ENCODE measurements at places on chromosomes 16 and 17. TPM values are rescaled to one million over a fixed set of nuclear protein-coding genes. Genes with fewer than 3 reads are reported as not detected.

DNA sequence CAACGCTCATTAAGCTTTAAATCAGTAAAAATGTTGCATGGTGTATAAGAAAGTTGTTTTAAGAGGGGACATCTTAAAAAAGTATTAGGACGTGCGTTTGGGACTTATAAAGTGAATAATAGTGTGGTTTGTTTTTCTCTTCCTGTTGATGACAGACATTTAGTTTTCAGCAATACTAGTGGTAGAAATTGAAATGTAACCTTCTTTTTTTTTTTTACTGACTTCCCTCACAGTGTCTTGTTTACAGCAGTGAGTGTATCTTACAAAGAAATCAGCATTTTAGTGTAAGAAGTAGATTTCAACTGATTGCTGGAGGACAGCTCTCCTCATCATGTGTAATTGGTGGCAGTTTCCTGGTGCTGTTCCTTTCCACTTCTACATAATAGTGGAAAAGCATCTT lies 39.6 kb downstream of the CYLD start:
- no peak for DNase-seq
- no peak overlapping the region for H3K27ac ChIP-seq
- no peaks in the 10 kb centered on the region for H3K4me1 ChIP-seq
- no peak overlapping the region for H3K4me3 ChIP-seq
- no peaks in the 10 kb centered on the region for H3K27me3 ChIP-seq

- H3K4me1 ChIP-seq = no peaks in the 10 kb centered on the region
- no peak for DNase-seq
- H3K27ac ChIP-seq = no peak overlapping the region
- H3K27me3 ChIP-seq = no peaks in the 10 kb centered on the region
- no peaks in the 10 kb centered on the region for H3K36me3 ChIP-seq
Measured at GRCh38 chr16:86798247-86799041, 220.1 kb downstream of the FOXL1 start.

DNA sequence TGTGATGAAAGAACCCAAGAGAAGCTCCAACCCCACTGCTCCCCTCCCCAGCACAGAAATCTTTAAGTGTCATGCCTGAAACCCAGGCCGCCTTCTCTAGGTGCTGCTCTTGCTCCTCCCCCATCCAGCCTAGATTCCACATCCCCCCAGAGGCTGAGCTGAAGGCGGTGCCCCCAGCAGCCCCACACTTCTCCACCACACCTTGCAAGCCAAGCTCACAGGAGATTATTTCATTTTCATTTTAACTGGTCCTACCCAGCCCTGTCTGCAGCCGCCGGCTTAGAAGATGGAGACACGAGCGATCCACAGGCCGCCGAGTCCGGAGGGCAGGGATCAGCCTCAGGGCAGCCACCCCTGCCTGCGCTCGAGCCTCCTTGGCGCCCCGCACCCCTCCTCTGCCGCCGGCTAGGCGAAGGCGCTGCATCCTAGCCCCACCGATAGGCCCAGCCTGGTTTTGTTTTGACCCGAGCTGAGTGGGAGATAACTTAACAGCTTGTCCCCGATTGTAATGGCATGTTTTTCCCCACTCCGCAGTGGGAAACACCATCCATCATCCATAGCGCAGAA lies 125.3 kb downstream of the RBFOX3 start:
- H3K27ac ChIP-seq = no peak overlapping the region
- H3K4me1 ChIP-seq = peaks cover 6% of the 10 kb centered on the region
- DNase-seq = no peak
- no peak overlapping the region for H3K4me3 ChIP-seq

- H3K4me1 ChIP-seq = peaks cover 31% of the 10 kb centered on the region
- H3K27ac ChIP-seq = no peak overlapping the region
- no peak overlapping the region for H3K4me3 ChIP-seq
- no peaks in the 10 kb centered on the region for H3K27me3 ChIP-seq
Measured at GRCh38 chr17:35051579-35052240, 11.8 kb downstream of the RFFL start.

GRCh38 chr16:10617662-10618420 lies 37.4 kb upstream of the EMP2 start:
- no peaks in the 10 kb centered on the region for H3K27me3 ChIP-seq
- no peaks in the 10 kb centered on the region for H3K36me3 ChIP-seq
- peaks cover 55% of the 10 kb centered on the region for H3K4me1 ChIP-seq

DNA sequence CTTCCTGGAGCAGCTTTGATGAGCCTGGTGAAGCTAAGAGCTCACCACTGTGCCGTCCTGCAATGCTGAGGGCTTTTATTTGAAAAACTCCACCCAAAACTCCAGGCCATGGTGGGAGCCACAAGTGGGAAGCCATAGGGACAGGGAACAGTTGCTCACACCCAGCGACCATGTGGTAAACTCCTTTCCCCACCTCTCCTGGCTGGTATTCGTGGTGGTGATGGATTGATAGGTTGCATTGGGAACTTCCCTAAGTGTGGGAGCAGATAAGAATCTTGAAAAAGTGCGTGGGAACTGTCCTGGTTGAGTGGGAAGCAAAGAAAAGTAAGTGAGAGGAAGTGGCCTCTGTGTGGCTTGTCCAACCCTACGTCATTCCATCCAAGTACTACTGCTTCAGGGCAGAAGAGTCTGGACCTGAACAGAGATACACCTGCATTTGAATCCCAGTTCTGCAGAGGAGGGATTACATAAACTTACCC lies at the start of gene CCL1:
CCL1 (minus strand) TSS at position 51 of the 479 bp plus-strand sequence. CDS start 72 bp downstream, outside the sequence.
- H3K27me3 ChIP-seq = no peaks in the 10 kb centered on the region
- H3K36me3 ChIP-seq = no peaks in the 10 kb centered on the region
- H3K27ac ChIP-seq = no peak within 1 kb of the TSS
- H3K4me3 ChIP-seq = no peak within 1 kb of the TSS
- no peak for DNase-seq

DNA sequence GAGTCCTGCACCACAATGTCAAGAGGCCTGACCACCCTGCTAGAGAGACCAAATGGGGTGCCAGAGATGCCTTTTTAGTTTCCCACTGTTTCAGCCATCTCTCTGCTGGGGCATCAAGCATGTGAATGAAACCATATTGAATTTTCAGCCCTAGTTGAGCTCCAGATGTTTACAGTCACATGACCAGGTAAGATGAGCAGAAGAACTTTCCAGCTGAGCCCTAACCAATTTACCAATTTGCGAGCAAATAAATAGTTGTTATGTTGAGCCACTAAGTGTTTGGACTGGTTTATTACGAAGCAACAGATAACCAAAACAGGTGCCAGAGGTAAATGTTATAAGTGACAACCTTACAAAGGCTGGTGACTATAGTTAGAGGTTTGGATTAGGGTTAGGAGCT lies 209.1 kb upstream of the CCL2 start:
- no peaks in the 10 kb centered on the region for H3K36me3 ChIP-seq
- H3K27me3 ChIP-seq = no peaks in the 10 kb centered on the region
- no peak overlapping the region for H3K27ac ChIP-seq
- no peak for DNase-seq
- no peaks in the 10 kb centered on the region for H3K4me1 ChIP-seq
- no peak overlapping the region for H3K4me3 ChIP-seq

Gene STXBP4
- total RNA-seq = 16.1 TPM

Gene MPP3
- total RNA-seq = 7.9 TPM

Gene HID1
- 30.4 TPM for total RNA-seq

Gene GP1BA
- total RNA-seq = not detected

Gene NTN3
- total RNA-seq = 0.39 TPM

Gene LIG3
- 55.3 TPM for total RNA-seq

Gene FHOD1
- 69.0 TPM for total RNA-seq

All from Caco-2 (cell line).